ENCODE measurements at places on chromosomes 7 and 10. TPM values are rescaled to one million over a fixed set of nuclear protein-coding genes. Genes with fewer than 3 reads are reported as not detected.
A peak's percentile ranks its signal among the peaks of the same experiment; 100 is the strongest.

DNA sequence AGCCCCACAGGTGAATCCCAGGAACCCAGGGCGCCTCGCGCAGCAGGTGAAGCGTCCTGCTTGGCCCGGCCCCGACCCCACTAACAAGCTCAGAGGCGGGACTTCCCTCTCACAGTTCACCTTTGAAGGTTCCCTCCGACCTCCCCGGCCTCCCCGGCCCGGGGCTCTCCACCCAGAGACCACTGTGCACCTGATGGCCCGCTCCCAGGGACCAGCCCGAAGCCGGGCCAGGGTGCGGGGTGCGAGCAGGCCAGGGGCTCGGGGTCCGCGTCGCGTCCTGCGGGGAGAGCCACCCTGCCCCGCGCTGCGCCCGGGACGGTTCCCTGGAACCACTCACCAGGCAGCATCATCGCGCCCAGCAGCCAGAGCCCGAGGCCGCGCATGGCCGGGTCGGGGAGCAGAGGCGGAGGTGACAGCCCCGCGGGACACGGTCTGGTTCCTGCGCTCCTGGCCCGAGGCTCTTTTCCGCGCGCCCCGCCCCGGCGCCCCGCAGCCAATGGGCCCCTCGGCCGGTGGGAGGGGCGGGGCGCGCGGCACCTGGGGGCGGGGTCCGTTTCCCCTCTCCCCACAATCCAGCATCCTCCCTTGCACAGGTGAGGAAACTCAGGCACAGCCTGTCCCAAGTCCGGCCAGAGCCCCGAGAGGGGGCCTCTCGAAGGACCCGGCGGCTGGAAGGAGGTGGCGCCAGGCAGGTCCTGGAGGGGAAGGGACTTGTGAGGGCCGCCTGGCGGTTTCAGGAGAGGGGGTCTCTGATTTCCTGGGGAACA, at the start of gene ADAM8:
Gene ADAM8 (minus strand): TSS at position 434 of the 767 bp plus-strand sequence. CDS start 51 bp downstream, at position 383.
- DNase-seq, result no peak

DNA sequence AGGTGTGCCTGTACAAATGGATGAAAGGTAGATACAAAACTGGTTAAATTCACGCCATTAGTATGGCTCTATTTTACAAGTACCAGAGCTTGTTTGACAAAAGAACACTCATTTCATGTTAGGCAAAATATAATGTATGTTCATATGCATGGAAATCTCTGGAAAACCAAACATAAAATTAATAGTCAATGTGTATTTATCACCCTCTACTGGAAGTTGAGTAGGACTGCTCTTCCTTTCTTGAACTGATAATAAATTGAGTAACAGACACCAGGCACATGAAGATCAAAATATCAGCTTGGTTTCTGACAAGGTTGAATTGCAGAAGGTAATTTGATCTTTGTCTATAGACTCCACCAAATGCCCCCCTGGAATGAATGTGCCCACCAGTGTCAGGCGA, 19.8 kb upstream of the AKR1B1 start:
- DNase-seq, result no peak

DNA sequence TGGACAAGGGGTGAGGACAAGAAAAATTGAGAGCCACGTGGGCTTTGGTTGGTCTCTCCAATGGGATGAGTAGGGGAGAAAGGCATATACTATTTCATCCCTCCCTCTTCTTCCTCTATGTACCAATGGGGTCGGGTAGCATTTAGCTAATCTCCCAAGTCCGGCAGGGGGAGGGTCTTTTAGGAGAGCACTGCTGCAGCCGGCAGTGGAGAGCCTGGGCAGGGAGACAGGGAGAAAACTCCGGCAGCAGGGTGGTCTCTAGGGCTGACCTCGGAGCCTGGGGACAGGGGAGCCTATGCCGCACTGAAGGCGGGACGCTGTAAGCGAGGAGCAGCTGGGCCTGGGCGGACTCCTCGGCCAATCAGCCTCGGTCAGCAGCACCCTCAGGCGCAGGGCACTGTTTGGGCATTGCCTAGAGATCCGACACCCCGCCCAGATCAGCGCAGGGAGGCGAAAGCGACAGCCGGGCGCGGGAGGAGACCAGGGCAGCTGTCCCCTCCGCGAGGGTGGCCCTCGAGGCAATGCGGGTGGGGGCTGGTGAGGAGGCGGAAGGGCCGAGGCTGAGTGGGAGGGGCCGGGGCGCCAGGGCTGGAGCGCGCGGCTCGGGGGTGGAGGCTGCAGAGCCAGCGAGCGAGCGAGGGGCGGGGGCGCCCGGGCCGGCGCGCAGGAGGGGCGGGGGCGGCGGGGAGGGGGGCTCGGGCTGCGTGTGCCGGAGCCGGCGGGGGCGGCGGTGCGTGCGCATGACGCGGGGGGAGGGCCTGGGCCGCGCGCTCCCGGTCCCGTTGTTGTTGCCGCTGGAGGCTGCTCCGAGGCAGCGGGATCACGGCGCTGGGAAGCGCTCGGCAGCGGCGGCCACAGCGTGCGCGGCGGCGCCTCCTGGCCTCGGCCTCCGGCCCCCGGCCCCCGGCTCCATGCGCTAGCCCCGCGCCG, at the start of gene AGAP3:
Gene AGAP3 (plus strand): TSS at position 785 of the 930 bp plus-strand sequence. CDS start 267 bp downstream, outside the sequence.
- DNase-seq, result peak; percentile 81

- DNase-seq, result no peak
Measured at GRCh38 chr7:28989211-28989980, 31.3 kb upstream of the TRIL start.

Gene PPP1R3C
- total RNA-seq, result 3.6 TPM
